ENCODE measurements at places on chromosomes 3 and 15.

DNA sequence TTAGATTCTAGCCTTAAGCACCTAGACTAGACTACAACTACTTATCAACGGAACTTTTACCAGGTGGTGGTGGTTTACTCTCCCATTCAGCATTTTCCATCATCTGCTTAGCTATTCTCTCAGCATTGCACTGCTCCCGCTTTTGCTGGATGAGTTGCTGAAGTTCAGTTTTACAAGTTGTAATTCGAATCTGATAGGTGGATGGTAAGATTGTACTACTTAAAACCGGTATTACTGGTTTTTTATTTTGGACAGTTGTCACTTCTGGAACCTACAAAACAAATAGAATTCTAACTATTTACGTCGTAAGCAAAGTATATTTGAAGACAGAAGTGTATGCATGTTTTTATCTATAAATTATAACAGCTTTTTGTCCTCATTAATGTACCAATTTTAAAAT lies 41.1 kb downstream of the PIK3R4 start:
- no peak for DNase-seq

DNA sequence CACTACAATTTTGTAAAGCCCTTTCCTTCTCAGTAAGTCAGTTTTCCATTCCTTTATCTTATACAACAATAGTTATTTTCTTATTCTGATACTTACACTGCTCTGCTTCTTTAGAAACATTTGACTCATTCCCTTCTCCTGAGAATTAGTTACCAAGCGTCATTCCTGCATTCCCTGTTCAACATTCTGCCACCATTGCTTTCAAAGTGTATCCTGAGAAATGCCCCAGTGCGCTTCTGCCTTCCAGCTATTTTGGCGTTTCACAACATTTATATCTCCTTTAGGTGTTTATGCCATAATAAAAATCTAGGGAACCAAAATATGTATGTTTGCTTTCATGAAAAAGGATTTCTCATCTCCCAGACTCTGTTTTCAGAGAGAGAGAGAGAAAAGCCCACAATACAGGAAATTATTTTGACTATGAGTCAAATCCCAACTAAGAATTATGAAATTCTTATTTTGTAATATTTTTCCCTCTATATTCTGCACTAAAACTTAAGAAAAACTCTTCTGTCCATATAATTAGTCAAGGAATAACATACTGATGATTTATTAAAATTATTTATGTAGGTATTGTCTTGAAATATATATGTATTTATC lies 118.2 kb upstream of the RAP2B start:
- no peak for DNase-seq

GRCh38 chr3:80806673-80807072 lies 954.8 kb downstream of the GBE1 start:
- no peak for DNase-seq

DNA sequence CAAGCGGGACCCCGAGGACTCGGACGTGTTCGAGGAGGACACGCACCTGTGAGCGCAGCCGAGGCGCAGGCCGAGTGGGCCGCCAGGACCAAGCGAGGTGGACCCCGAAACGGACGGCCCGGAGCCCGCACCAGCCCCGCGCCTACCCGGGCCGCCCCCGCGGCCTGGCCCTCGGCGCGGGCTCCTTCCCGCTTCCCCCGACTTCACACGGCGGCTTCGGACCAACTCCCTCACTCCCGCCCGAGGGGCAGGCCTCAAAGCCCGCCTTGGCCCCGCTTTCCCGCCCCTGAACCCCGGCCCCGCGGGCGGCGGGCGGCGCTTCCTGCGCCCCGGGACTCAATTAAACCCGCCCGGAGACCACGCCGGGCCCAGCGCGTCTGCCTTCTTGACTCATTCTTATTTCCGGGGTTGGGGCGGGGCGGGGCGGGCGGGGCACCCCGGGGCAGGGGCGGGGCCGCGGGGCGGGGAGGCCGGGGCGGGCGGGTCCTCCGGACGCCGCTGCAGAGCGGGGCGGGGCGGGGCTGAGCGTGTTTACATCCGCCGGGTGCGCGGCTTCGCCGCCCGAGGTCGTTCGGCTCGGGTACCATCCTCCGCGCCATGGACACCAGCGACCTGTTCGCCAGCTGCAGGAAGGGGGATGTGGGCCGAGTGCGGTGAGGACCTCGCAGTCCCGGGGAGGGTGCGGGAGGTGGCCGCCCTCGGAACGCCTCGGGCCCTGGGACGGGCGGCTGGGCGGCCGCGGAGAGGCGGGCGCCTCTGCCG lies at the start of gene ABTB1:
TSS of gene ABTB1 (plus strand) at position 524 of the 762 bp plus-strand sequence. CDS start at position 598, 74 bp downstream.
- DNase-seq: peak; percentile 77

GRCh38 chr15:82540055-82540983 lies at the start of gene RPS17:
Gene RPS17 (minus strand): TSS chr15:82540457. CDS start chr15:82540428, 29 bp downstream.
- peak; percentile 97 for DNase-seq

- no peak for DNase-seq
Observed at GRCh38 chr3:10389339-10389738, 68.4 kb upstream of the SEC13 start.

- DNase-seq: no peak
Observed at GRCh38 chr3:141225939-141226338, 5.7 kb upstream of the PXYLP1 start.

DNA sequence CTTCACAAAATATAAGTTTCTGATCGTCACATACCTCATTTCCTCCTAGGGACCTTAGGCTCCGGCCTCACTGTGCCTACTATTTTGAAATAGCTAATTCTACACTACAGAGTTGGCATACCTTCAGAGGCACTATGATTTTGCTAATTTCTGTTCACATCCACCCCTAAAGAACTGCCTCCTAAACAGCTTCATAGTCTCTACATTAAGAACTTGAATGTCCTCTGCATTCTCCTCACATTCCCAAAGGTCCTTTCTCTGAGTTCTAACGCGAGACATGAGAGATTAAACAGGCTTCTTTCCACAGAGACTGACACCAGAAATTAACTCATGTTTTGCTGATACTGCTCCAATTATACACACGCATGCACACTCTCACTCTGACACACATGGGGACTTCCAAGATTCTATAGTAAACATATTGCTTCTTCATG lies 75.5 kb downstream of the DLG1 start:
- no peak for DNase-seq

GRCh38 chr15:59104602-59104911 lies 389 bp upstream of the CCNB2 start:
- DNase-seq: no peak

DNA sequence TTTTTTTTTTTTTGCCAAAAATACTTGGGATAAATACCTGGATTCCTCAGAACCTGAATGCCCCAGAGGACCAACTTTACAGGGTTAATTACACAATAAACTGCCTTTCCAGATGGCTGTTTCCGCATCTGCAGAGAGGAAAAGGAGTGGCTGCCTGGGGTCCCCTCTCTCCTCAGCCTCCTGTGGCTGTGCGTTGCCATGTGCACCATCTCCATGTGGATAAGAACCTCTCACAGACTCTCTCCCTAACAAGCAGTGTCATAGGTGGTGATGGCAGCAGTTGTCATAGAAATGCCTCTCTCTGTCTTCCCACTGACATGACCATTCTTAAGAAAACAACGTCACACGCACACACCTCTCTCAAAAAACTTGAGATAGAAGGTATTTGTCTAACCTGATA lies 179.4 kb downstream of the RPLP1 start:
- no peak for DNase-seq
